Psoas muscle (tissue), 8 donors: ENCODE measurements at places on chromosomes 5 and 9.

DNA sequence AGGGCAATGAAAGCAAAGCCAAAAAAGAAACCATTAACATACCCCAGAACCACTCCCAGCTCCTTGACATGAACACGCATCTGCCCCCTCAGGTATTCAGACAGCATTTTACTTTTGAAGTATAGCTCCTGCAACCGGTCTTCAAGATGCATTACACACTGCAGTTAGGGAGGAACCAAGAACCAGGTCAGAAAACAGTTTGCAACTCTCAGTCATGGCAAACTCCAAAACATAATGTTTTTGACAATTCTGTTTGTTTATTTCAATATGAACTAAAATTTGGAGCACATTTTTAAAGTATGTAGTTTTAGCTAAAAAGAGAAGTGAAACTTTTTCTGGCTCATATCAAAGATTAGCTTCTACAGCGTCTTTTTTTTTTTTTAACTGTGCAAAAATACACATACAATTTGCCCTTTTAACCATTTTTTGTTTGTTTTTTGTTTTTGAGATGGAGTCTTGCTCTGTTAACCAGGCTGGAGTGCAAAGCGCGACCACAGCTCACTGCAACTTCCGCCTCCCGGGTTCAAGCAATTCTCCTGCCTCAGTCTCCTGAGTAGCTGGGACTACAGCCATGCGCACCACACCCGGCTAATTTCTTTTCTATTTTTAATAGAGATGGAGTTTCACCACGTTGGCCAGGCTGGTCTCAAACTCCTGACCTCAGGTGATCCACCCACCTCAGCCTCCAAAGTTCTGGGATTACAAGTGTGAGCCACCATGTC, 12.2 kb upstream of the RAPGEF6 start:
- no peak for DNase-seq

- DNase-seq, result no peak
Observed at GRCh38 chr5:103475629-103476240, 86.9 kb downstream of the NUDT12 start.

GRCh38 chr5:63655043-63655442, 307.2 kb downstream of the HTR1A start:
- no peak for DNase-seq

DNA sequence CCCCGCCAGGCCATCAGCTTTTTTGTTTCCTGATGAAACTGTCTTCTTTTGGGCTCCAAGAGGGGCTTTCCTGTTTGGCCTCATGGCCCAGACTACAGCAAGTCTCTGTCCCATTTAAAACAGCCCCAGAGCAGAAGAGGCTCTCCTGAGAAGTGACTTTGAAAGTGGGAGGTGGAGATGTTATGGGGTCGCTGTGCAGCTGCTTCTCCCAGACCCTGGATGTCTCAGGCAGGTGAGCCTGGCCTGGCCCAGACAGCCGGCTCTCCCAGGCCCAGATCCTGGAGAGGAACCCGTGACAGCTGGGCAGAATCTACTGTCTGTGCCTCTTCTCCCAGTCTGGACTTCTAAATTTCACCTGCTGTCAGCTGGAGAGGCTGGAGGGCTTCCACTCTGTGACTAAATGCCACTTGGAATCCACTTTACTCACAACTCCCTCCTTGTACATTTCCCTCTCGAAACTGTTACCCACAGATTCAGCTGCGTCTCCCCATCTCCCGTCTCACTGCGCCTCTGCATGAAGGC, 20.6 kb downstream of the FAM78A start:
- no peak for DNase-seq

GRCh38 chr5:135489466-135490244, 37.5 kb upstream of the TIFAB start:
- DNase-seq, result no peak
